ENCODE measurements at places on chromosomes 4 and X.

- DNase-seq = no peak
Measured at GRCh38 chr4:33013282-33013681, 2293.1 kb downstream of the PCDH7 start.

DNA sequence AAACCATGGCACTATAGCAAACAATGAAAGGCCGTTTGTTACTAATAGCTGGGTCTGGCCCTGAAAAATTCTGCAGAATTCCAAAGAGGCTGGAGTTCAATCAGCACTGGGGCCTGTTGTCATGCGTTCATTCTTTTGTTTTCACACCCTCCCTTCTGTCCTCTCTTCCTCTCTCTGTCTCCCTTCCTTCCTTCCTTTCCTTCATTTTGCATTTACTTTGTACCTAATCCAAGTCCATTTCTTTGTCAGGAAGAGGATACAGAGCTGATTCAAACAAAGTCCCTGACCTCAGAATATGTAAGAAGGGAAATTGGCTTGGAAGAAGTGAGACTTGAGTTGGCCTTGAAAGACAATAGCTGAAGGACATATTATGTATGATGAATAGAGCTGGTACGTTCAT, 119.6 kb upstream of the LDB2 start:
- no peak for DNase-seq

DNA sequence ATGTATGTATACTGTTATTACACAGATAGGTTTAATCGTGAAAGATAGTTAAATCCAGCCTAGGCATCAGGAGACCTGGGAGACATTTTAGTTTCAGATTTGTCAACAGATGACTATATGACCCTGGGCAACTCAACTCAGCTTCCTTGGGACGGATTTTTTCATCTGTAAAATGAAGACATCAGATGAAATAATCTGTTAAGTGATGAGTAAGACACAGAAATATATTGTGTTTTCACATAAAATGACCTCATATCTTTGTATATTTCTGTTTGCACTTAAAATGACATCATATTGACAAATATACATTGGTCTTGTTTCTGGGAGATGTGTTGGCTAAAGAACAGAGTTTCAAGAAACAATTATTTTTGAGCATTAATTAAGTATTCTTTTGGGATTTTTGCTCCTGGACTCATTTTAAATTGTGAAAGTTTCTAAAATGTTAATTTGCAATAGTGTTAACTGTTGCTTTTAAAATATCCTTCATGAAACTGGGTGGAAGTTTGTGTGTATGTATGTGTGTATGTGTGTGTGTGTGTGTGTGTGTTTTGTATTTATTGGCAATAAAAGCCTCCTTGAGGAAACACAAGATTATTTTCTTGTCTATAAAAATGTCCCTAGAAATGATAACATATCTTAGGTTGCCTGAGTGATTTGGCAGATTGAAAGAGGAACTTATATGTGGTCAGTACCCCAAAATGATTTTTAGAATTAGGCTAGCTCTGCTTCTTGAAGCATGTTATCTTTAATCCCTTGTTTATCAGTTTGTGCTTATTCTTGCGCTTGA, 29.1 kb upstream of the MMAA start:
- no peak for DNase-seq

DNA sequence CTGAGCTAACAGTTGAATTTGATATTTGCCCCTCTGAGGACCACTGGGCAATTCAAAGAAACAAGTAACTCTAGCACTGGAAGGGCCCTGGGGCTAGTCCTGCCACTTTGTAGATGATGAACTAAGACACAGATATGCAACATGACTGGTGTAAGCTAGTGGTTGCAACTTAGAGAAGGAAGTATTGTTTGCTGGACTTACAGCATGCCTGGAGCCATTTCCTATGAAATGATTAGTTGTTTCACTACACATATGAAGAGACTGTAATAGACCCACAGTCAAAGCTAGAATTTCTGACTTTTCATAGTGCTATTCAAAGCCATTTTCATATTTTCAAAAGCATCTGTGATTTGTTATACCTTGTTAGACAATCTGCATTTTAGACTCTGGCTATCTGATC, 96.2 kb downstream of the TSPAN7 start:
- DNase-seq = peak; percentile 19

- DNase-seq = no peak
Measured at GRCh38 chr4:101128473-101128872, 218.9 kb downstream of the PPP3CA start.

GRCh38 chr4:155639704-155640523, 26.7 kb upstream of the GUCY1A1 start:
- no peak for DNase-seq

- peak; percentile 90 for DNase-seq
Measured at GRCh38 chr4:184745831-184746795, 12.2 kb upstream of the CENPU start.

- DNase-seq = no peak
Measured at GRCh38 chr4:20020056-20020455, 231.6 kb upstream of the SLIT2 start.

DNA sequence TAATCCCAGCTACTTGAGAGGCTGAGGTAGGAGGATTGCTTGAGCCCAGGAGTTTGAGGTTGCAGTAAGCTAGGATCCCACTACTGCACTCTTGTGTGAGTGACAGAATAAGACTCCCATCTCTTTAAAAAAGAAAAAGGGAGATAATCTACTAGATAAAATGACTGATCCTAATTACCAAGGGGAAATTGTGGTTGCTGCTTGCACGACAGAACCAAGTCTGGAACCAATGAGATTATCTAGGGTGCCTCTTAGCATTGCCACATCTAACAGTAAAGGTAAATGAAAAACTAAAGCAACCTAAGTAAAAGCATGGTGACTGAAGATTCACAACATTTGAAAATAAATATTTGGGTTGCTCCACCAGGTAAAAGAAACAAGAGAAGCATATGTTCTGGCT, 185.1 kb downstream of the PDHA2 start:
- DNase-seq = no peak

- no peak for DNase-seq
Measured at GRCh38 chrX:17990532-17990931, 129.4 kb upstream of the RAI2 start.

DNA sequence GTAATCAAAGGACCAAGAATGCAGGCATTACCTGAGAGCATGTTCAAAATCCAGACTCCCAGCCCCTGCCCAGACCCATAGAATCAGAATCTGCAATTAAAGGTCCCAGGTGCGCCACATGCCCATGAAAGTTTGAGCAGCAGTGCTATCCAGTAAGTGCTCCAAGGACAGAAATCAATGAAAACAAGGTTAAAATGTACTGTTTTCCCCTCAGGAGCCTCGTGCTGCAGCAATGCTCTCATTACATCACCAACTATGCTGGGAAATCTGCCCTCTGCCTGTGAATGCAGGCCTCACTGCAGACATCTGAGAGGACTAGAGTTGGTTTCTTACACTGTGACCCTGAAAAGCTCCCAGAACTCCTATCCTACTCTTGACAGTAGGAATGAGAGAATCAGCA, 21.1 kb downstream of the ANXA5 start:
- DNase-seq = no peak

DNA sequence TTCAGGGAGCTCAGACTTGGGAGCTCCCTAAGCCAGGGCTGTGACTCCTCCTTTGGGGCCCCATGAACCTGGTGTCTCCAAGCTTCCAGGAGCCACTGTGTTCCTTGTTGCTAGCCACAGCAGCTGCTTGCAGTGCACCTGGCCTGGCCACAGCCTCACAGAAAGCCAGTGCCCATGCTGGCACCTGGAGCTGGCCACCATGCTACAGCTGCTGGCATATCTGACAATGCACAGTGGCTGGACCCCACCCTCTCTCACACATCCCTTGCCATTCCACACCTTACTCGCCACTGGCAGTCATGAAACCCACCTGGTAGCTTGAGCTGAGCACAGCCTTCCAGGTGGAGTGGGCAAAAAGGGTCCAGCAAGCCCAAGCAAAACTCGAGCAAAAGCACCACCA, 441.7 kb downstream of the ARAP2 start:
- DNase-seq = no peak

DNA sequence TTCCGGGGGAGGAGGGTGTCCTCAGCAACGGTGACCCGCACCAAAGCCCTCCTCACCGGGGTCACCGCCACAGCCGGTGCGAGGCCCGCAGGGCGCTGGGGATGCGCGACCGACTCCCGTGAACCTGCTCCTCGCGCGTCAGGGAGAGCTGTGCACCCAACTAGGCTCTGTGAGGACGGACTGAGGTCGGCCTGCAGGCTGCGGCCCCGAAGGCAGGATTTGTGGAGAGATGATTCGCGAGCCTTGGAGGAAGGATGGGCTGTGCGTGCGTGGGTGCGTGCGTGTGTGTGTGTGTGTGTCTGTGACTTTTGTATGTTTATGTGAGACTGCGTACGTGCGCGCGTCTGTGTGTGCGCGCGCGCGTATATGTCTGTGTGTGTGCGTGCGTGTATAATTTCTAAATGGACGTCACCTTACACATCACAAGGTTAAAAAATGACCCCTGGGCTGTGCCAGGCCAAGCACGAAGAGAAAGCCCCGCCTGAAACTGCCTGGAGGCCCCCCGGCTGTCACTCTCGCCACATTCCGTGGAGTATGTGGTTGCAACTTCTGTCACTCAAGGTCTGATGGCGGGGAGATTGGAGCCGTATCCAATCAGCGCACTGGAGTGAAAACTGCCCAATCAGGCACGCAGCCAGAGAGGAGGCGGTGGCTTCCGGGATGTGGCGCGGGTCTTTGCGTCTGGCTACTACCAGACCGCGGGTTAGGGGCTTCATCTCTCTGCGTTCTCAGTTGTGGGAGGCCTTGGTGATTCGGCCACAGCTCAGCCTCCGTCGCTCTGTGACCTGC, at the start of gene ZNF141:
Gene ZNF141, plus strand, starts transcription at position 672 of the 789 bp plus-strand sequence. CDS start 170 bp downstream, outside the sequence.
- peak; percentile 26 for DNase-seq

- peak; percentile 69 for DNase-seq
Measured at GRCh38 chr4:180913750-180914149, 1329.5 kb upstream of the TENM3 start.

GRCh38 chr4:78288327-78288726, 231.2 kb downstream of the FRAS1 start:
- no peak for DNase-seq

DNA sequence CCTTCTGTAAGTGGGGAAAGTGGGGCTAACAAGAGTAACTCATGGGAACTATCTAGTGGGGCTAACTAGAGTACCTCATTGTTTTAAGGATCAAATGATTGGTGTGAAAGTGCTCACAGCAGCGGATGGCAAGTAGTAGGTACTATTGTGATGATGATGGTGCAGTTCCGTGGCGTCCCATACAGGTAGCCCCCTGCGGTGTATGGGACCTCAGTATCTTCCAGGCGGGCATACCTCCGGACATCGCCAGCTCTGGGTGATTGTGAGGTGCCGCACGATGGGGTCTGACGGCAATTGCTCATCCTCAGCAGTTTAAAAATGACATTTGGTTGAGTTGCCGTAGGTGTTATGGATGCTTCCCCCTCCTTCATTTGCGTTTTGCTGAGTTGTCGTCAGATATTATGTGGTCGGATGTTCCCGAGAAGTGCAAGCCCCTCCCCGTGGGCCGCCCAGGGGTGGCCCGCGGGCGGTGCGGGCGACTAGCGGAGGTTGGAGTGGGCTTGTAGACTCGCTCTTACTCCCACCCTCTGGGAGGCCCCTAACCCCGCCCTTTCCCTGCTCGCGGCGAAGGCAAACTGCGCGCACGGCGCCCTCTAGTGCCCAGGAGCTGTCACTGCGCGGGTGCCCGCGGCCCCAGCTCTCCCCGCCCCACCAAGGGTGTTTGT, 18.3 kb upstream of the GPR101 start:
- DNase-seq = peak; percentile 21

GRCh38 chr4:152363904-152364303, 172.0 kb downstream of the FBXW7 start:
- no peak for DNase-seq

DNA sequence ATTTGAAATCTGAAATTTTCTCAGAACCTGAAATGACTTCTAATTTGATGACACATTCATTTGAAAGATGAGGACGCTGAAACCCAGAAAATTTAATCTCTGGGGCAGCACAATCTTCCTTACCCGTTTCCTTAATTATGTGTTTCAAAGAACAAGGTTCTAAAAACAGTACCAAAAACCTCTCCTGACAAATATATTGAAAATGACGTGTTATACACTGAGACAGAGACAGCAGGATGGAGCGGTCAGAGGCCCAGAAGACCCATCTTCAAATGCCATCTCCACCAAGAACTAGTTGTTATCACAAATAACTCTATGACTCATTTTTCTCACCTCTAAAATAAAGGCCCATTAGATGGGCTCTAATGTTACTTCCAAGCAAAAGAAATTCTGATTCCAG, 177.3 kb downstream of the NSUN7 start:
- DNase-seq = no peak

- no peak for DNase-seq
Measured at GRCh38 chr4:149985981-149986380, 92.3 kb upstream of the DCLK2 start.

DNA sequence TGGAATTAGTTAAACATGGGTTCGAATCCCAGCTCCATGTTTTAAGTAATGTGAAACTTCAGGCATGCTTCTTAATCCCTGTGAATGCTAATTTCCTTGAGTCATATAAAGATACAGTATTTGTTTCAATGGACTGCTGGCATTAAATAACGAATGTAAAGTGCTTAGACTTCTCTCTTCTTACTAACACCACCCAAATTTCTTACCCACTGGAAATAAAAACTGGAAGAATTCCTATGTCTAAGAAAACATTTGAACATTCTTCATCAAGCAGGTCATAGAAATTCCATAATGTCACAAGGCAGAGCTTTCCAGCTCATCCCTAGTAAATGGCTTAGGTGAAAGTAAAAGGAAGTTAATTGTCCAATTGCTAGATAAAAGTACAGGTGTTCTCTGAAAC, 172.5 kb downstream of the ANK2 start:
- no peak for DNase-seq

DNA sequence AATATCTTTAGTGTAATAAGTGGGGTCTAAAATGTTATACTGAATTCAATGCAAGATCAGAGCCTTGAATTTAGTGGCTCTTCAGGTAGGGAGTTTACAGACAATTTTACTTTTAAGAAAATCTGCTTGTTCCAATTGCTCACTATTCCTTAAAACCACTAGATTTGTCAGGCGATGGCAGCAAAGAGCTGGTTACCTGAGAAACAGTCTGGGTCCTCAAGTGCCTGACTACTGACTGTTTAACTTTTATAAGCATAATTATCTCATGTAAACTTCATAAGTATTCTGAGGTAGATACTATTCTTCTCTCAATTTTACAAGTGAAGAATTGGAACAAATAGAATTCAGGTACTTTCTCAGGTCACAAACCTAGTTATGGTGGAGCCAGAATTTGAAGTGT, 84.3 kb downstream of the RRAGB start:
- DNase-seq = no peak

DNA sequence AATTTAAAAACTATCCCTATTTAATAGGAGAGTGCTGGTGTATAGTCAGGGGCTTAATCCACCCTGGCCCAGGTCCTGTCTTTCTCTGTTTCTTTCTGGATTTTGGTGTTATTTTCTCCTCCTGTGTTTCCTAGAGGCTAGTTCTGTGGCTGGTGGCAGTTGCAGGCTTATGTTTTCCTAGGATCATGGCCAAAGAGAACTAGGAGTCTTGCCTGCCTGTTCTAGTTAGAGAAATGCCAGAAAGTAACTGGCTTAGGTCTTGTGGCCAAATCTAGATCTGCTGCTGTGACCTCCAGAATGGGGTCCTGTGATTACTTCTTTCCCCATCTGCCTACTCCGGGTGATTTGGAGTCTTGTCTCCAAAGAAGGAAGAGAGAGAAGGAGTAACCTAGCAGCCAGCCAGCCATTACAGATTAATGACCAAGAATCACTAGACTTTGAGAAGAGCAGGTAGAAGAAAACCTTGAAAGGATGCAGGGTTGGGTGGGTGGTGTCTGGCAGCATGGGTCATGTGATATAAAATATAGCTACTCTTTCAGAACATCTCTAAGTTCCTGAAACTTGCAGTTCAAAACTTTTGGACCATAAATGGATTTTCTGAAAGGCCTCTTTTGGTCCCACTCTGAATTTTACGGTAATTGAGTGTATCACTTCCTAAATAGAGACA, 117.9 kb downstream of the STIM2 start:
- DNase-seq = no peak

- DNase-seq = no peak
Measured at GRCh38 chrX:24426340-24426913, 38.7 kb upstream of the PDK3 start.
